ENCODE measurements at places on chromosomes 2 and 18. TPM values are rescaled to one million over a fixed set of nuclear protein-coding genes. Genes with fewer than 3 reads are reported as not detected.

Gene UGT1A10
- total RNA-seq: 0.16 TPM

Gene SNORC
- total RNA-seq: 11.6 TPM

Gene COPS7B
- total RNA-seq: 26.1 TPM

Gene EIF2AK2
- 33.2 TPM for total RNA-seq

Gene SLC9A4
- 0.22 TPM for total RNA-seq

Gene AMER3
- 0.27 TPM for total RNA-seq

DNA sequence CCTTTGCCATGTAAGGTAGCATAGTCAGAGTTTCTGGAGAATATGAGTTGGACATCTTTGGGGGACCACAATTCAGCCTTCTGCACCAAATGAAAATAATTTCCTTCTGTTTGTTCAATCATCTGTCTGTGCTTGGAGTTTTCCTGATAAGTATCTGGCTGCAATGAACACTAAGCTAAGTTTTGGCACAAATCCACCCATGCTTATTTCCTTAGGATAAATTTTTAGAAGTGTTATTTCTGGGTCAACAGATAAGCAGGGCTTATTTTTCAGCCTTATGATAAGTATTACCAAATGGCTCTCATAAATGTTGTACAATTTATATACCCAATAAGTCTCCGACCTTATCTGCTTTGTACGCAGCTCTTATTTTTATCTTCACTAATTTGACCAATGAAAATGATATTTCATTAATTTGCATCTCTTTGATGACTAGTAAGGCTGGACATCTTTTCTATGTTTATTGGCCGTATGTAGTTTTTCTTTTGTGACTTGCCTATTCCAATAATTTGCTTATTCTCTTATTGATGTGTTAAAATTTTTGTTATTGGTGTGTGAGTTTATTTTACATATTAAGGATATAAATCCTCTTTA is 59.2 kb downstream of the TGFA start:
- no peak overlapping the region for H3K4me3 ChIP-seq
- no peak overlapping the region for H3K27ac ChIP-seq
- peaks cover 22% of the 10 kb centered on the region for H3K27me3 ChIP-seq

GRCh38 chr2:49973436-49973835 is 819.1 kb upstream of the FSHR start:
- peak overlapping the region; percentile 42 for H3K4me3 ChIP-seq
- no peak for ATAC-seq
- no peaks in the 10 kb centered on the region for H3K27me3 ChIP-seq
- H3K27ac ChIP-seq: no peak overlapping the region

DNA sequence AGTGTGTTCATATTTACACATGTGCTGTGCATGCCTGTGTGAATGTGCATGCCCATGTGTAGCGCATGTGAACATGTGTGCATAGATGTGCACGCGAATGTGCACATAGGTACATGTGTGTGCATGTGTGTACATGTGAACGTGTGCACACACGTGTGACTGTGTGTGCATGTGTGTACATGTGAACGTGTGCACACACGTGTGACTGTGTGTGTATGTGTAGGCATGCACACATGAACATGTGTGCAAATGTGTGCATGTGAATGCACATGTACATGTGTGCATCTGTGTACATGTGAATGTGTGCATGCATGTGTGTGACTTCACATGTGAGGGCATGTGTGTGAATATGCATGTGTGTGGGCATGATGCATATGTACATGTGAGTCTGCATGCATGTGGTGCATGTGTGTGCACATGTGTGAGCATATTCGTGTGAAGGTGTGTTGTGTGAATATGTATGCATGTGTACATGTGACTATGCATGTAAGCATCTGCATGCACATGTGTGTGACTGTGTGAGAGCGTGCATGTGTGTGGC is 122.4 kb downstream of the PTGR3 start:
- no peak for ATAC-seq
- no peaks in the 10 kb centered on the region for H3K36me3 ChIP-seq
- no peak overlapping the region for H3K4me3 ChIP-seq

GRCh38 chr18:23851470-23852002 is 162.3 kb downstream of the LAMA3 start:
- no peaks in the 10 kb centered on the region for H3K4me1 ChIP-seq
- no peaks in the 10 kb centered on the region for H3K27me3 ChIP-seq
- no peaks in the 10 kb centered on the region for H3K36me3 ChIP-seq
- no peak overlapping the region for H3K27ac ChIP-seq
- ATAC-seq: no peak
- H3K4me3 ChIP-seq: no peak overlapping the region

DNA sequence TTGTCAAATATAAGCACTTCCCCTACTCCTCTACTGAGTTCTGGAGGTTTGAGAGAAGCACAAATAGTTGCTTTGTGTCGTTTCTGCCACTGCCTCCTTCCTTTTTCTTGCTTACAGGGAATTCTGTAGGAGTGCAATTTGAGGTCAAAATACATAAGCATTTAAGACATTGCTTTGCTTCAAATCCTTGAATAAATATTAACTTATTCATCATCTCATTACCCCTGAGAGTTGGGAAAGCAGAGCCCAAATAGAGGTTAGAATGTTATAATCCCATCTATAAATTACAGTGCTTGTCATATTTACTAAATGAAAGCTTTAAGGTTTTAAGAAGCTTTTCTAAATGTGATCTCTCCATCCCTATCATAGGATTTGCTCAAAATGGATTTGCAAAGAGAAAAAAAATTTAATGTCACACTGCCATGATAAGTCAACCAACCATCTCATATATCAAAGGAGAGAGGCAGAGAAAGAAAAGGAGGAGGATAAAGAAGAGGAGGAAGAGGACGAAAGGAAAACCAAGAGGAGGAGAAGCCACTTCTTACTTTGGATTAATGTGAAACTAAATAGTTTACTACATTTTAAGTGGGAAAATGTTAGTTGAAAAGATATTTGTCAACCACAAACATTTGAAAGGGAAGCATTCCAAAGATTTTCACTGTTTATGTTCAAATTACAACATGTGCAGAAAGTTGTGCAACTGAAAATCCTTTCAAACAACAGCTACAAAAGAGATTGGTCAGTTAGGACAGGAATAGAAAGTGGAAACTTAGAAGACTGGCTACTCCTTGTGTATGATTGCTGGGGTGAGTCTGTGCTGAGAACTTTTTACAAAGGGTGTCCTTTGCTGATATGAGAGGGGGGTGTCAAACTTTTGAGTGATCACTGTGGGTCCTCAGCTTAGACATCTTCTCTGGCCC is 277.3 kb upstream of the FN1 start:
- peaks cover 18% of the 10 kb centered on the region for H3K4me1 ChIP-seq
- H3K36me3 ChIP-seq: no peaks in the 10 kb centered on the region
- H3K27me3 ChIP-seq: no peaks in the 10 kb centered on the region
- ATAC-seq: peak; percentile 81
- no peak overlapping the region for H3K4me3 ChIP-seq

DNA sequence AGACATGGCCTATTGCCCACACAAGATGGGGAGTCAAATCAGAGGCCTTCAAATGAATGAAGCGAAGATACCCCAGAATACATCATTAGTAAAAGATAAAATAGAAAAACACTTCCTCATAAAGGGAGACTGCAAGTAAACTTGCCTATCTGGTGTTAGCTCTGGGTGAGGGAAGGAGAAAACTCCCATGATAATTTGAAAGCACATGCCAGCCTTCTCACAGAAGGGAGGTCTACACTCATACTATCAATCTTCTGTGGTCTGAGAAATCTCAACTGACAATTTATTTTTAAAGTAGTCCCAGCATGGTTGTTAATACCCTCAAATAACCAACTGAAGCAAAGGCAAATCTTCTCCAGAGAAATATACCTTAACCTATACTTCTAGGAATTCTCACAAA is 75.4 kb downstream of the EXOC6B start:
- H3K36me3 ChIP-seq: no peaks in the 10 kb centered on the region
- no peak overlapping the region for H3K4me3 ChIP-seq
- H3K27ac ChIP-seq: no peak overlapping the region
- no peaks in the 10 kb centered on the region for H3K27me3 ChIP-seq
- no peak for ATAC-seq

DNA sequence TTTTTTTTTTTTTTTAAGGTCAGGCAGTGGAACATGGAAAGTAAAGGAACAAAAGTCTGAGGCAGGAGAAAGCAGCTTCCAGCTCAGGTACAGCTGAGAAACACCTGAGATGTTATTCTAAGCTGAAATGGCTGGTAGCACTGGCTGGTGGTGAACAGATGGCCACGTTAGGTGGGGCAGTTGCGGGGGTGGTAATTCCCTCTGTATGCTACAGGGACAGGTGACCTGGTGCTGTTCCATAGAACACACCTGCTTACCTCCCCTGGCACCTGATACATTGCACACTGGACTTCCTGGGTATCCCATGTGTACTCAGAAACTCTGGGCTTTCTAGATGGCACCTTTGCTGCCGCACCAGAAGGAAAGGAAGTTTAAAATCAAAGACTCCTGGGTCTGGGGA is 333.3 kb downstream of the SLC8A1 start:
- H3K27ac ChIP-seq: no peak overlapping the region
- H3K27me3 ChIP-seq: no peaks in the 10 kb centered on the region
- ATAC-seq: no peak
- no peak overlapping the region for H3K4me3 ChIP-seq

DNA sequence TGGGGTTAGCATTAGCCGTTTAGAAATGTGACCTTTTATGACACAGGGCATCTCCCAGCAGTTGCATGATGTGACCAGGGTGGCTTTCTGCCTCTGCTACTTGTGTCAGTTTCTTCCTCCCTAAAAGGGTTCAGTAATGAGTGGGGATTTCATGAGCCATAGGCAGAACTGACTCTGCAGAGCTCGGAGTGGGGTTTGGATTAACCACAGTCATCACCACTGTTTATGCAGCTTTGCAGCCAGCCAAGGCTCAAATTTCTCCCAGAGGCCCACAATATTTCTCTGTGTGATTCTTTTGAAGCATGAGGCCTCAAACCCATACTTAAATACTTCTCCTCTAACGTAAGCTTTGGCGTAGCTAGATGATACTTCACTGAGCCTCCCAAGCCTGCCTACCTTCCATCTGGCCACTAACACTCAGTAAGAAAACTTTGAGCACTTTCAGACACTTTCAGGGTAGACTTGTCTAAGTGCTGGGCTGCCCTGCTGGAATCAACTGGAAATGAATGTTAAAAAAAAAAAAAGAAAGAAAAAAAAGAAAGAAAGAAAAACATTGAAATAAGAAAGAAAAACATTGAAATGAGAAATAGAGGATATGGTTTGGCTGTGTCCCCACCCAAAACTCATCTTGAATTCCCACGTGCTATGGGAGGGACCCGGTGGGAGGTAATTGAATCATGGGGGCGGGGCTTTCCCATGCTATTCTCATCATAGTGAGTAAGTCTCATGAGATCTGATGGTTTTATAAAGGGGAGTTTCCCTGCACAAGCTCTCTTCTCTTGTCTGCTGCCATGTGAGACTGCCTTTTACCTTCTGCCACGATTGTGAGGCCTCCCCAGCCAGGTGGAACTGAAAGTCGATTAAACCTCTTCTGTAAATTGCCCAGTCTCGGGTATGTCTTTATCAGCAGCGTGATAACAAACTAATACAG is 11.5 kb upstream of the LAPTM4A start:
- H3K27me3 ChIP-seq: no peaks in the 10 kb centered on the region
- H3K4me1 ChIP-seq: no peaks in the 10 kb centered on the region
- H3K4me3 ChIP-seq: no peak overlapping the region
- H3K36me3 ChIP-seq: no peaks in the 10 kb centered on the region
- peak; percentile 64 for ATAC-seq

DNA sequence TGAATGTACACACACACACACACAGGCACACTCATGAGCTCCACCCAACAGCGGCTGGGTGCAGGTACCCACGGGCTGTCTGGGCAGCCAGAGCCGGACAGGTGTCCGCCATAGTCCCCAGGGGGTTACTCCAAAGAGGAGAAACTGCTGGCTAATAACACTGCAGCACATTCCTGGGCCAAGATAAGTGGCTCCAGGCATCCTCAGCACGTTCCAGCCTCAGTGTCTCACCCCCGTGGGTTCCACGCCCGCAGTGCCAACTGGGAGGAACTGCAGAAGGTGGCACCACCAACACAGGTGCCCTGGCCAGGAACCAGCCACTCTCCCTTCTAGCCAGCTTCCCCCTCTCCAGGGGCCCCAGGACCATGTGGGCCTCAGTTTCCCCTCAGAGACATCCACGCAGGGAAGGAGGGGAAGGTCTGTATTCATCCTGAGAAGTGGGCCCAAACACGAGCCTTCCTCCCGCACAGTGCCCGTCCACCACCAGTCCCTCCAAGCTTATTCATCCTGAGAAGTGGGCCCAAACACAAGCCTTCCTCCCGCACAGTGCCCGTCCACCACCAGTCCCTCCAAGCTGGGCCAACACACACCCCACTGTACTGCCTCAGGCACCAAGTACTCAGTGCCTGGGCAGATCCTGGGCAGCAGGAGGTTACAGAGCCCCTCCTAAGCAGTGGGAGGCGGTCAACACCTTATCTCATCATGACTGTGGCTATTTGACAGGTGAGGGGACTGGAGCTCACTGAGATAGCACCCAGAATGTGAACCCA is 47.6 kb downstream of the TNS1 start:
- no peaks in the 10 kb centered on the region for H3K27me3 ChIP-seq
- no peaks in the 10 kb centered on the region for H3K36me3 ChIP-seq
- H3K4me3 ChIP-seq: no peak overlapping the region
- peak overlapping the region; percentile 79 for H3K27ac ChIP-seq

DNA sequence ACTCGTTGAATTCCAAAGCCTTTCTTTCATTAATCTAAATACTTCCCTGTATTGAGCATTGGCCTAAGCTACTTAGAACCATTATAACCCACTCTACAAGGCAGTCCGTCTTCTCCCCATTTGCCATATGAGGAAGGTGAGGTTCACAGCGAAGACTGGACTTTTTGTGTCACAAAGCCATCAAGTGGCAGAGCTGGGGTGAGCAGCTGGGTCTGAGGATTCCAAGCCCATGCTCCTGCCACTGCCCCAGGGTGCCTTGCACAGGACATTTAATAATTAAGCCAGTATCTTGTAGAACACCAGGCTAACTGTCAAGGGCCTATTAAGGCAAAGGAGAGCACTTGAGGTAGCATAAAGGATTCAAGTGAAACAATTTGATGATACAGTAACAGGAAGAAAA is 68.8 kb upstream of the ZNF397 start:
- H3K4me3 ChIP-seq: no peak overlapping the region
- H3K4me1 ChIP-seq: peaks cover 20% of the 10 kb centered on the region
- H3K36me3 ChIP-seq: no peaks in the 10 kb centered on the region
- peak overlapping the region; percentile 46 for H3K27ac ChIP-seq

DNA sequence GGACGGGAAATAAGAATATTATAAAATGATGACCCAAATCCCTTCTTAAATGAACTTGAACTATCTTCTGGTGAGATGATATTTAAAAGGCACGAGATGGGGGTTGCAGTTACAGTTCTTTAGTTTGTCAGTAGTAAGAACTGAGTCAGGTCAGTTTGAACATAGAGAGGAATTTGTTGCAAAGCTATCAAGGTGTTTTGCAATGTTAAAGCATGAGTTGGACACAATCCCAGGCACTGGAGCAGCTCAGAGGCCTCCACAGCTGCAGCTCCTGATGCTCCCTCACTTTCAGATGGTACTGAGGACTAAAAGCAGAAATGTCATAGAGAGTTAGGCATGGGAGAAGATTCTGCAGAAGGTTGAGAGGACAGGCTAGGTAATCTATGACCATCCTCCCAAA is 236.0 kb downstream of the BCL2 start:
- H3K27me3 ChIP-seq: no peaks in the 10 kb centered on the region
- no peak overlapping the region for H3K4me3 ChIP-seq
- no peaks in the 10 kb centered on the region for H3K4me1 ChIP-seq
